ENCODE measurements at places on chromosomes 2 and 18. TPM values are rescaled to one million over a fixed set of nuclear protein-coding genes. Genes with fewer than 3 reads are reported as not detected.

Gene IL36RN
- total RNA-seq, result not detected

Gene RAB6D
- not detected for total RNA-seq

GRCh38 chr18:77016936-77017335, 115.6 kb downstream of the MBP start:
- no peak for DNase-seq

DNA sequence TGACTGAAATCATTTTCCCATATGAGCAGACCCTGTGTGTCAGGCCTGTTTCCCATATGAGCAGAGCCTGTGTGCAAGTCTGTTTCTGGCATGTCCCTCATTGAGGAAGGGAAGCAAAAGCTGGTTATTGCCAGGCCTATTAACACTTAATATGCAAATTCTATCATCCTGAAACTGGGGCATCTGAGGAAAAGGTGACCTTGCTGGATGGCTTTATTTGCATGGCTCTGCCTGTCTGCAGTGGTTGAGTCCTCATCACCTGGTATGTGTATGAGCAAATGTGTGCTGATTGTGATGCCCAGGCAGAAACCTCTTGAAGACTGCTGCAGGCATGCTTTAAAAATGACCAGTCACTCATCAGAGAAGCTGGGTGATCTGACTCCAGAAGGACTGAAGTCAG, 31.2 kb downstream of the EIF4E2 start:
- DNase-seq, result no peak
